Stimulated activated CD8-positive, alpha-beta memory T cell treated with anti-CD3 and anti-CD28 coated beads, Interleukin-15, amount 100 ng/mL, for 48 hours (primary cell): ENCODE measurements at places on chromosomes 6 and 20.

- peak; percentile 71 for DNase-seq
Measured at GRCh38 chr6:157274471-157275226, 48.7 kb downstream of the TMEM242 start.

DNA sequence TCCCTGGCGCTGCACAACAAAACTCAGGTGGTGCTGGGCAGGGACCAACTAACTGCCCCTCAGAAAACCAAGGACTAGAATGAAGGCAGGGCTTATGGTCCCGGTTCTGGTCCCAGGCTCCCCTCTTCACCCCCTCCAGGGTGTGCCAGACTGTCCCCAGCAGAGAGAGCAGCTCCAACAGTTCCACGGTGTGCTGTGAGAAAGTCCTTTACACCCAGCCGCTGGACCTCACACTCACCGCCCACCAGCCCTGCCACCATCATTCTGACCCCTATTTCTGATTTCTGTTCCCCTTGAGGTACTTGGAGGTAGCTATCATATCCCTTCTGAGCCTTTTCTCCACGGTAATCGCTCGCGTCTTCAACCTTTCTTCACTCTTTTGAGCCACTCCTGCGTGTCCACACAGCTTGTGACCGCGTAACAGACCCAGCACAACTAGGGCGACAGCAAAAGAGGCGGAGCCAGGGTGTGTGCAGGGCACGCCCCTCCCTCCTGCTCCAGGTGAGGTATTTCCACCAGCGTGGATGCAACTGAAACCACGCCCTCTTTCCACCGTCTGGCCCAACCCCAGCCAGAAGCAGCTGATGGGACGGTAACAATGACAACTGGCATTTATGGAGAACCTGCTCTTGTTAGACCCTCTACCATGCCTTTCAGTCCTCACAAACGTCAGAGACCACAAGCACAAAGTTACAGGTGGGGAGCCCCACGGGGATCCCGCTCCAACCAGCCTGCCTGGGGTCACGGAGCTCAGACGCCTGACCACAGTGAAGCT is 2.3 kb downstream of the PXDC1 start:
- no peak for DNase-seq

- no peak for DNase-seq
Measured at GRCh38 chr6:27805347-27805746, 106.8 kb downstream of the OR2B2 start.

GRCh38 chr20:23232679-23233308 is 117.8 kb upstream of the NXT1 start:
- DNase-seq = no peak

DNA sequence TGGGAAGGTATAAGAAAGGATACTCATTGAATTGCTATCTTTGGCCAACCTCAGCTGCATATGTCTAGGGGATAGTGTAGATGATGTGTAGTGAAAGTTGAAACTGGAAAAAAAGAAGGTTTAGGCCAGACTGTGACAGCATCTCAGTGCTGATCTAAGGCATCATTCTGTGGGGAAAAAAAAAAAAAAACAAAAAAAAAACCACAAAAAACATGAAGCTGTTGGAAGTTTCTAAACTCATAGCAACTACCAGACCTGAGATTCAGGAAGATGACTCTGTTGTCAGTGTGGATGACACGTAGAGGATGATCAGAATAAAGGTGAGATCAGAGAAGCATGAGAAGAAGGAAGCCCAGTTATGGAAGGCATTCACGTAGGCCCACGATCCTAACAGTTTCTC is 100.8 kb upstream of the CNKSR3 start:
- no peak for DNase-seq

DNA sequence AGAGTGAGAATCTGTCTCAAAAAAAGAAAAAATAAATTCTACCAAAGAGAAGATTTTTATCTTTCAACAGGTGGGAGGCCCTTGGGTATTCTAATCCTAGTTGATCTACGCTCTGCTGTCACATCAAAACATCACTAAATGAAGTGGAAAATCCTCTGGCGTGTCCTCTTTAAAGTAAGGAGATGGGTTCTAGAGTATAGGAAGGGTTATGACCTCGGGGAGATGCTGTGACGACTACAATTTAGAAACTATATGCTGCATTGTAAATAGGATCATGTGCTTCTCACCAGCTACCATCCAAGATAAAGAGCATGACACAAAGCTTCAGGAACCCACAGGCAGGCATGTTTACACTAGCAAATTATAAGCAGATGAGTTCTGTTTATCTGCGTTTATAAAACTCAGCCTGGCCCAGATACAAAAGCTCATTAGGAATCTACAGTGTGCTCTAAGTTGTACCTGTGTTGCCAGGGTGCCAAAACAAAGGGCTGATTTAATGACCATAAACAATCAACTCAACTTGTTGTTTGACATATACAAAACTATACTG is 197.1 kb upstream of the PLN start:
- no peak for DNase-seq

- no peak for DNase-seq
Measured at GRCh38 chr20:21607971-21608725, 94.3 kb upstream of the NKX2-2 start.

DNA sequence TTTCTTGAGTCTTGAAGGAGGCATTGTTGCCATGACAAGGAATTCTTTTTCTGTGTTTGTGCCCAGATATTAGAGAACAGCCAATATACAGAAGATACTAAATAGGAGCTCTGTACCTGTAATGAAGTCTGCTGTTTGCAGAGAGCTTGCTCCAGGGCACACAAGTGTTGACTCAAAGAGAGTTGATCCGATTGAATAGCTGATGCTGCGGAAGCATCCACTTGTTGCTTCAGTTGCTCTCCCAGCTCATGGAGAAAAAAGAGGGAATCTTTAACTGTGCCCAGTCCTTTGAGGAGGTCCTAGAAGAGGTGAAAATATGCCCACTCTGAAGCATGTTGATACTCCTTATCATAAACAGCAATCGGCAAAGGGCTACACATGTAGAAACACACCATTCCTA is 411.4 kb downstream of the ESR1 start:
- no peak for DNase-seq

GRCh38 chr6:26183581-26184366 is 96.5 kb downstream of the HFE start:
- DNase-seq = peak; percentile 61

DNA sequence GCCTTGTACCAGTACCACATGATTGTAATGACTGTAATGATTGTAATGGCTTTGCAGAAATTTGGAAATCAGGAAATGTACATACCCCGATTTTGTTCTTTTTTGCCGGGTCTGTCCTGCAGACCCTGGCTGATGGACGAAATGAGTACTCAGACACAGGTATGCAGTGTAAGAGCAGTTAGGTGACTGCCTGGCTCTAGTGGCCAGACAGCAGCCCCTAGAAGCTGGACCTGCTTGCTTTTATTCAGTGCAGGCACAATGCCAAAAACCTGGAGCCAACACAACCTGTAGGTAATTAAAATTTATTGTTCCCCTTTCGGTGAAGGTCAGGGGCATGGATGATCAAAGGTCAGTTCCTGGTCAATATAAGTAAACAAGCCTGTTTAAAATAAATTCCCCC is 346.0 kb downstream of the NKAIN2 start:
- no peak for DNase-seq

GRCh38 chr6:108559884-108560462 is 744 bp upstream of the FOXO3 start:
- no peak for DNase-seq

- DNase-seq = no peak
Measured at GRCh38 chr6:87731818-87732661, 30.0 kb upstream of the AKIRIN2 start.

- DNase-seq = no peak
Measured at GRCh38 chr6:132865364-132865763, 51.0 kb downstream of the RPS12 start.

DNA sequence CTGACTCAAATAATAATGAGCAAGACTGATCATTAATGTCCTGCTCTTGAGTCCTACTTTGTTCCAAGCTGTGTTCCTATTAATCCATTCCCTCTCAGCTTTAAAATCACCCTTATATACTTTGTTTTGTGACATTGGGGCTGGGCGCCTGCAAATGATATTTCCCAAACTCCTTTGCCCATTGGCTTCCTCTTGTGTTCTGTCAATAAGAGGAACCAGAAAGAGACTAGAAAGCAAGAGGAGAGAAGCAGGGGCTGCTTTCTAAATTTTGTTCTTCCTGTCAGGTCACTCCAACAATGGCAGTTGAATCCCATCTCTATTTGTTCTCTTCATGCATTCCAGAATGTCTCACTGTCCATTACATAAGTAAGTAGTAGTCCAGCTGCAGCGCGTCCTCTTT is 21.6 kb upstream of the TRIM27 start:
- DNase-seq = no peak

DNA sequence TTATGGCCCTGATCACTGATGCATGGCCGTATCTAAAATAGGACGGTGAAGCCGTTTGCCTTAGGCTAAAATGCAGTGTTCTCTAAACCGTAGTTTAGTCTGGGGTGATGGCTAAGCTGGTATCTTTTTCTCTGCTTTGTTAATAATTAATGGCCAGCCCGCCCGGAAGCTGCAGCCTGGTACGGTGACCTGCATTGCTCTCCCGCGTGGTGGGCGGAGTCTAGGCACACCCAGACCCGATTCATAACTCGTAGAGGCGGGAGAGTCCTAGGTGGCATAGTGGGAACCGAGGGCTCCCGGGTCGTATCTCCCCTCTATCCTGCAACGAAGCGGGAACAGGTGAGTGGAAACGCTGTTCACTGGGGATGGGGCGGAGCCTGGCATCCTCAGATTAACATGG is 5.5 kb downstream of the CDH4 start:
- no peak for DNase-seq

DNA sequence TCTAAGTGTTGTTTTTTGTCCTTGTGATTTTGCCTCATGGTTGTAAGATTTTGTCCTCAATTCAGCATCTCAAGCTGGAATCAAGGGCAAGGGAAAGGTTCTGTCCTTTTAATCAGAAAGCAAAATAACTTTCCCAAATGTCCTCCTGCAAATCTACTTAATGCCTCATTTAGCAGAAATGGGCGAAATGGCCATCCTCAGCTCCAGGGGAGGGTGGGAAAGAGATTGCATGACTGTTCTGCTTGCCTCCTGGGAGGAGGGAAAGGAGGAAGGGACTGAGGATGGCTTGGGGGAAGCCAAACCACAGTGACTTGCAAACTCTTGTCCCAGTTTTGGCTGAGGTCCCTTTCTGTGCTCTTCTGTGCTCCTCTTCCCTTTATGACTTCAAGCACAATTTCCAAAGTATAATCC is 43.4 kb downstream of the TNFAIP3 start:
- no peak for DNase-seq

DNA sequence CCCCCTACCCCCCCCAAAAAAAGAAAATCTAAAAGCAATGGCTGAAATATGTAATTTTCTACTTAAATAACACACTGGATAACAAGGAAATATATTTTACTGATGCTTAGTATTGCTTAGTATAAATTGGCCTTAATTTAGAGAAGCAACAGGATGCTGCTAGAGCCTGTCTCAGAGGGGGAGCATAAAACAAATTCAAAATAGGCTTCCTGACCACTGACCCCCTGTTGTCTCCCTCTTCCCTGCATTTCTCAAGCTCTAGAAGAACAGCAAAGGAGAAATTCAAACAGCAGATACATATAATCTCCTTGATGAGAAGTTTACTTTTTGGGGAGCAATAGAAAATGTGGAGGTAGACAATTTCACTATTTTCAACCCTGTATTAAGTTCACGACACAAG is 631.1 kb upstream of the GJE1 start:
- DNase-seq = no peak

DNA sequence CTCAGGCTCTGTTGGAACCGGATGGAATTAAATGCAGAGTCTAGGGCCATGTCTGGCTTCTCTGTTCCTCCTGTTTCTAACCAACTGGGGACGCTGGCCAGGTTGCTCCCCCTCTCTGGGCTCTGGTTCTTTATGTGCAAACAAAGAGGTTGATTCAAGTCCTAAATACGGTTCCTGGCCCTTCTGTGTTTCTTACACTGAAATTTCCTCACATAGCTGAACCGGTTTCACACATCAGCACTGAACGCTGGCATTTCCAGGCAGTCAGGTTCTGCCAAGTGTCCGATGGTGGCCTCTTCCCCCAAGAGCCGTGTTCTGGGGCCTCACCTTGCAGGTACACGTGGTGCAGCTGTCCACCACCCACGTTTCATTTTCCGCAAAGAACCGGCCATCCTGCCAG is 13.5 kb downstream of the THBS2 start:
- no peak for DNase-seq

DNA sequence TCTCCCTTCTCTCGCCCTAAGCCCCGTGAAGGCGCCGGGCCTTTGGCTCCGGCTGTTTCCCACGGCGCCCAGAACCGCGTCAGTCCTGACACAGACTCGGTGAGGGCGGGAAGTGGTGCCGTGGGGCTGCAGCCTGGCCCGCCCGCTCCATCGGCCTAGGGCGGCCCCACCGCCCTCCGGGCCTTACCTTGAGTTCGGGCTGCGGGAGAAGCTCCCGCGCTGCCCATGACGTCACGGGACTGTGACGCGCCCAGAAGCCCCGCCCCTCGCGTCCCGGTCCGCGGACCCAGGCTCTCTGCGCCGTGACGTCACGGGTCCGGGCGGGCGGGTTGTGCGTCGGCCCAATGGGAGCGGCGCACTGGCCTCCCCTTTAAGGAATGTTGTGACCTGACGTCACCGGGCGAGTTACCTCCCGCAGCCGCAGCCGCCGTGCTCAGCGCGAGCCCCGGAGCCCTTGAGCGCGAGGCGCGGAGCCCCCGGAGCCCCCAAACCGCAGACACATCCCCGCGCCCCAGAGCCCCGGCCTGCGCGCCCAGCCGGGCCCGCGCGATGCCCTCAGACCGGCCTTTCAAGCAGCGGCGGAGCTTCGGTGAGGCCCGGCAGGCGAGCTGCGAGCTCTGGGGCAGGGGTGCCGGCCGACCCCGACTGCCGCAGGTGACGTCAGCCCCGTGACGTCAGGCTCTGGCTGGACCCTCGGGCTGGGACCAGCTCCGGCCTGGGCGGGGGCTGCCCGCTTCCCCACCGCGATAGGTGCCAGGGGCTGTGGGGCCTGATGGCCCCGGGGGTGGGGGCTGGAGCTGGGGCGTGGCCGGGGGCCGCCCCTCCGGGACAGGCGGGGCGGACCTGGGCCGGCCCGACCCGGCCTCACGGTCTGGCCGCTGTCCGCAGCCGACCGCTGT is at the start of gene MAP1LC3A:
MAP1LC3A (plus strand) TSS at position 399 of the 899 bp plus-strand sequence; CDS start at position 550, 151 bp downstream.
- peak; percentile 86 for DNase-seq

DNA sequence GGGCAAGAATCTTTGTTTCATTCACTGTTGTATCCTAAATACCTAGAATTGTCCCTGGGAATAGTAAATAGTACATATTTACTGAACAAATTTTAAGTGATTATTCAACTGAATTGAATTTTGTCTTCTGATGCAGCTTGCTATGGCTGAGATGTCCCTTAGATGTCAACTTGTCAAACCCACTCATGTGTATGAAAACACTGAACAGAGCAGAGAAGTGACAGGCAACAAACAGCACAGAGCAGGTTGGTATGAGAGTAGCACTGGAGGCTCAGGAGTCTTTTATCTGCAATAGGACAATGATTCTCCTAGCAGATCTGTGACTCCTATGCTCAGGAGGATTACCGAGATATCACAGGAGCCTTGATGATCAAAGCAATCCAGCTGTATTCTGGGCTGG is 540.1 kb upstream of the CHD6 start:
- no peak for DNase-seq

GRCh38 chr20:35329435-35330139 is 37.4 kb upstream of the FAM83C start:
- DNase-seq = peak; percentile 60

- DNase-seq = no peak
Measured at GRCh38 chr6:6557886-6558285, 30.6 kb upstream of the LY86 start.

- DNase-seq = no peak
Measured at GRCh38 chr6:15804164-15805154, 141.6 kb upstream of the DTNBP1 start.
